ENCODE measurements at places on chromosomes 3 and 15.

GRCh38 chr3:27287052-27287451, 82.1 kb downstream of the NEK10 start:
- DNase-seq, result no peak

- no peak for DNase-seq
These were observed 26.3 kb upstream of the AADAC start for GRCh38 chr3:151787626-151788025.

GRCh38 chr15:85494048-85494777, 113.8 kb downstream of the AKAP13 start:
- peak; percentile 79 for DNase-seq

- no peak for DNase-seq
These were observed 30.8 kb downstream of the TOP2B start for GRCh38 chr3:25633919-25634318.

DNA sequence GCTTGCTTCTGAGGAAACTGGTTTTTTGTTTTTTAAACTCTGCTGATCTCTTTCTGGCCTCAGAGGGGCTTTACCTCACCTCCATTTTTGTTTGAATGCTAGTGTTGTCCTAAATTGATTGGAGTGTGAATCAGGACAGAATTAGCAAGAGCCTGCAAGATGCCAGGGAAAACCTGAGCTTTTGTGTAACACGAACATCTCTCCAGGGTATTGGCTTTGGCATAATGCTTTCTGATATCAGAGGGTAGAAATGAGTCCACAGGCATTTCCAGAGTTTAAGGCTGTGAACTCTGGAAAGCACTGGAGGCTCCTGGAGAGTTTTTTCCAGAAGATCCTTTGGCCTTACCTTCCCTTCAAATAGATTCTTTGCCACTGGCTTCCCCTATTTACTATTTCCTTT, 87.1 kb downstream of the WDR76 start:
- DNase-seq, result no peak

- DNase-seq, result peak; percentile 15
These were observed 509.0 kb upstream of the GOLIM4 start for GRCh38 chr3:168604767-168605166.

DNA sequence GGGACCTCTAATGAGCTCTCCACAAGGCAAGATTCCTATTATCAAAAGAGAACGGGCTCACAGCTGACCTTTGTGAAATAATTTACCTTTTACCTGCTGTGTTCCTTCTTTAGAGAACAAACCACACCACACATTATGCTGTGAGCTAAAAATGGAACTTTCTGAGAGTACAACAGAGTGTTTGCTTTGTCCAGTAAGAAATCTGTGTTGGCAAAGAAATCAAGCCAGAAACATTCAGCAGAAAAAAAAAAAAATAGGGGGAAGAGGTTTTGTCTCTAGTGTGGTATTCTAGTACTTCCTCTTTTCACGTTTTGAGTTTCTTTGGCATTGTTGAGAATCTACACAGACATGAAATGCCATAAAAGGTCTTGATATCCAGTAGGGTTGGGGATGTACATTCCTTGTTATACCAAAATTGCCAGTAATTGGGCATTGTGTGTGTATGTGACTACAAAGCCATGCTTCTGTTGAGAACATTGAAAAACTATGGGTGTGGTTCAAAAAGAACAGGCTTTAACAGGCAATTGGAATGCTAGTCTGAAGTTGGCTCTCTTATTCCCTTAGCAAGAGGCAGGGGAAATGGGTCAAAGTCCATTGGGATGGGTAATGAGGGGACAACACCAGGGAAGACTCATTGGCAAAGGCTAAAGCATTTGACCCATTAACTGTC, 273.5 kb downstream of the NEK10 start:
- no peak for DNase-seq
